Right atrium auricular region (tissue), 2 donors: ENCODE measurements at places on chromosomes 7 and 10. TPM values are rescaled to one million over a fixed set of nuclear protein-coding genes. Genes with fewer than 3 reads are reported as not detected.

DNA sequence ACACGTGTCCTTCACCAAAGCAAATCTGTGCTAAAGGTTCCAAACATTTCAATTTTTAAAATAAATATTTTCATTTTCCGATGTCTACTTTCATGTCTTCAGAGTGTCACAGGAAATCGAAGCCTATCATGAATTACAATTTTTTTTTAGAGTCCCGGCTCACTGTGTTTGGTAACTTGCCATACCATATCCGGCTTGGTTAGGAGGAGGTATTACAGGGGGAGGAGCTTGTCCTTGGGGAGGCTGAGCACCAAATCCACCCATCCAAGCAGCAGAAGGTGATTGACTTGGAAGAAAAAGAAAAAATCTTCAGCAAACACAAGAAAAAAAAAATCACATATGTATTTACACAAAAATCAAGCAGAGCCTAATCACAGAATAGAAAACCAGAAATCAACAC, 21.3 kb downstream of the TIAL1 start:
- no peak for DNase-seq

The PYROXD2 gene
- 1.8 TPM for total RNA-seq

DNA sequence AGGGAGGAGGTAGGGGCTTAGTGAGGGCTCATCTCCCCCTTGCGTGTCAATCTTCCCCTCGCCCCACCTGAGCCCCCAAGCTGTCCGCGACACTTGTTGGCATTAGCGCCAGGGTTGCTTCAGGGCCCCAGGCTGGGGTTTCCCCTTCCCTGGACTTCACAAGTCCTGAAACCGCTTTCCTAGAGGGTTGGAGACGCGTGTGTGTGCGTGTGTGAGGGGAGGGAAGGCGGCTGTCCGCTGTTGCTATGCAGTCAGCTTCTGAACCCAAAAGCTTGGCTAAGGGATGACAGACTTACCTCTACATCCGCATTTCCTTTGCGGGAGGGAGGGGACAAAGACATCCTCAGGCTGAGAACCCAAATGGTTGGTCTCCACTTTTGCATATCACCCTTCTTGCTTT, 803 bp downstream of the GOLGA7B start:
- DNase-seq = no peak

The GRM8 gene
- not detected for total RNA-seq

DNA sequence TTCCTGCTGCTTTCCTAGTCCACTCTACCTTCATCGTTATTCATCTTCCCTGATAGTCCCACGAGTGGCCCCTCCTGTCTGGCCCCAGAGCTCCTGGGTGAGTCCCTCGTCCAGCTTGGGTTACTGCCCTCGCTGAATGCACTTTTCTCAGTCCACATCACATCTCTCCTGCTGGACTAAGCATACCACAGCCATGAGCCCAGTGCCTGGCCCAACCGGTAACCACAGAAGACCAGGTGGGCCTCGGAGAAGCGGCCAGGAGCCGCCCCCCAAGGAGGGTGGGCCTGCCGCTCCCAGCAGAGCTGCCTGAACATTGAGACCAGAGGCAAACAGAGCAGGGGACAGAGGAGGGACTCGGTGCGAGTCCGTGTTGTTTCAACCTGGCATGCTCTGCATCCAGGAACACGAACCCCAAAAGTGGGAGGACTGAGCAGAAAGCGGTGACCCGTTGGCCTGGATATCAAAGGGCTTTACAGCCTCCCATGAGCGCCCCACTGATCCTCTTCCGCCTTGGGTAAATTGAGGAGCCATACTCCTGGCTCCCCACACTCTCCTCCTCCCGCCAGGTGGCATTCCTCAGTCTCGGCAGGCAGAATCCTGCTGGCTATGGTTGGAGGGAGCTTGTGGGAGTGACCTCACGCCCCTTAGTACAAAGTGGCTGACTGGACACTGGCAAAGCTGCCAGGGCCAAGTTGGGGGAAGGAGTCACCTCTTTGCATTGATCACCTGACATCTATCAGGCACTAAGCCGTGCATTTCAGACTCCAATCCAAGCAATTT, 13.3 kb downstream of the TMEM72 start:
- DNase-seq = no peak

DNA sequence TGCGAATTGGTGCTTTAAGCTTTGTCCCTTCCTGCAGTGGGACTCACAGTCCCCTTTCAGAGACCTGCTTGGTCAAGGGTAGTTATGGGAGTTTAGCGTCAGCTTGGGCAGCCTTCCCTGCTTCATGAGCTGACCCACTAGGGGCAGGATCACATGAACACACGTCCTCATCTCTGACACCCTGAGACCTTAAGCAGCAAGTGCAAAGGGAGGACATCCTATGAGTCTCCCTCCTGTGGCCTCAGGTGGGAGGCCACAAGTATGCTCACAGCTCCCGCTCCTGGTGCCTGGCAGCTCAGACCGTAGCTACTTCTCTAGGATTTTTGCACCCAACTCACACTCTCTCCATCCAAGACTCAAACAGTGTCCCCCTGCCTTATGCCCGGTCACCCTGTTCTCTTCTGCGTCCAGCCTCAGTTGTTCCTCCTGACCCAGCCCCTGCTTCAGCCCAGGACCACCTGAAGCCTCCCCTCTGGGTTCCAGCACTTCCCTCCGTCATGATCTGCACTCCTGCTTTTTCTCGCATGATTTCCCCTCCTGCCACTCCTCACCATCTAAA, 136.6 kb upstream of the FAM20C start:
- no peak for DNase-seq

The MRM2 gene
- 13.7 TPM for total RNA-seq

The GJC3 gene
- not detected for total RNA-seq

DNA sequence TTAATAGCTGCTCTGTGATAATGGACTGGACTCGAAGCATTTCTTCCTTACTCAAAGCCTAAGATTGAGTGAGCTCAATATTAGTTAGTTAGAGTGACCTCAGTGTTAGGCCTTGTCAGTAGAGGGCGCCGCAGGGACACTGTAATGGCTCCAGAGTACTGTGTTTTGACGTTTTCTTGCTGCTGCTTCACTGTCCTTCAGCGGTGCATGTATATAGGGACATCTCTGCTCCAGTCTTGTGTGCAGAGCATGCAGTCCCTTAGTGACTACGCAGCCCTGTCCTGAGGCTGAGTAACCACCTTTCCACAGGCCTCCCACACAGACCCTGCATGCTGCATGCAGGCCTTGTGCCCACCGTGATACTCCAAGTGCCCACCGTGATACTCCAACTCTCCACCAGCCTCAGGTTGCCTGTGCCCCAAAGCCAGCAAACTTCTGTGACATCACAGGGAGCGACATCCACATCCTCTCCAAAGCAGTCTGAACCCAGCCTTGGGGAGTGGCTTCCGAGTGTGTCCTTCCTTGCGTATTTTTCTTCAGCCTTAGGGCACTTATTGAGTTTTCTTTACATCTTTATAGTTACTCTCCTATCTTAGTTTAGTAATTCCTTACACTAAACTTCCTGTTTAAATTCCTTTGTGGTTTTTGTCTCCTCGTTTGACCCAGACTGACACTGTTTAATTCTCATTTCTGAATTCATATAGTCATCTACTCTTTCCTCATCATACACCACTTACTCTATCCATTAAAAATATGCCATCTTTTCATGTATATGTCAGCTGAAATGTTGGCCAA, 118.2 kb downstream of the JAZF1 start:
- peak; percentile 71 for DNase-seq

GRCh38 chr10:77844177-77844576, 82.4 kb downstream of the DLG5 start:
- DNase-seq = no peak

The SMURF1 gene
- total RNA-seq = 9.0 TPM

- DNase-seq = no peak
Observed at GRCh38 chr10:116215651-116216050, 57.4 kb downstream of the GFRA1 start.

The NEUROG3 gene
- not detected for total RNA-seq

- no peak for DNase-seq
Observed at GRCh38 chr7:128084896-128085608, 53.8 kb upstream of the LRRC4 start.

The CRCP gene
- 29.9 TPM for total RNA-seq

The SPDYE1 gene
- total RNA-seq = not detected

GRCh38 chr10:59311025-59311424, 51.3 kb downstream of the FAM13C start:
- DNase-seq = no peak

DNA sequence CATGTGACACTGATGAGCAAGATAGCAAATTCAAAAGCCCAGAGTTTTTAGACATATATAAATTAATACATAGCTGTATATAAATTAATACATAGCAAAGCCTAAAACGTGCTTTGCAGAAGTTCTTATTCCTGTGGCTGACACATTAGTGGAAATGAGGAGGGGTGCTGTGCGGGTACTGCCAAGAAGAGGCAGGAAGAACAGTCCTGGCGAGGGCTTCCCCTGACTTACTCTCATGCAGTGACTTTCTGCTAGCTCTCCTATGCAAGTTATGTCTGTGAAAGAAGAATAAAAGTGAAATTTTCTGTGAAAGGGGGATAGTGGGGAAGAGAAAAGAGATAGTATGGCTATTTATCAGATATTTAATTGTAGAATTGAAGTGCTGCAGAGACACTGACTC, 27.6 kb downstream of the TWIST1 start:
- no peak for DNase-seq

The ACTR3C gene
- 3.2 TPM for total RNA-seq

GRCh38 chr7:100901921-100902332, 6.2 kb upstream of the ACHE start:
- DNase-seq = no peak

The CEP55 gene
- total RNA-seq = 1.8 TPM

DNA sequence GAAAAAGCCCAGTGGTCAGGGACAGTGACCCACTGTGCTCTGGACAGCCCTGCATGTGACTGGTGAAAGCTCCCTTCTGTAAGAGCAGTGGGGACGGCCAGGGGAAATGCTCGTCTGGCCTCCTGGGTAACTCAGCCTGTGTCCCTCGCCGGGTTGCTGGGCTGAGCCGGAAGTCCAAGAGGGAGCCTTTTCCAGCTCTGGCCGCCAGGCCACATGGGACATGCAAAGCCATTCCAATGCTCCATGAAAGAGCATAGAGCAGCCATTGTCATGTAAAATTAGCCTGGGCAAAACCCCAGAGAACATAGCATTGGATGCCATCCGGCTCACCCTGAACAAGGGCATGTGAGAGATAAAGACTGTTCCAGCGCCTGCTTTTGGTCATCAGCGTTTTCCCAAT, 64.9 kb upstream of the ADRB1 start:
- DNase-seq = no peak

The NSUN5 gene
- total RNA-seq = 15.8 TPM

DNA sequence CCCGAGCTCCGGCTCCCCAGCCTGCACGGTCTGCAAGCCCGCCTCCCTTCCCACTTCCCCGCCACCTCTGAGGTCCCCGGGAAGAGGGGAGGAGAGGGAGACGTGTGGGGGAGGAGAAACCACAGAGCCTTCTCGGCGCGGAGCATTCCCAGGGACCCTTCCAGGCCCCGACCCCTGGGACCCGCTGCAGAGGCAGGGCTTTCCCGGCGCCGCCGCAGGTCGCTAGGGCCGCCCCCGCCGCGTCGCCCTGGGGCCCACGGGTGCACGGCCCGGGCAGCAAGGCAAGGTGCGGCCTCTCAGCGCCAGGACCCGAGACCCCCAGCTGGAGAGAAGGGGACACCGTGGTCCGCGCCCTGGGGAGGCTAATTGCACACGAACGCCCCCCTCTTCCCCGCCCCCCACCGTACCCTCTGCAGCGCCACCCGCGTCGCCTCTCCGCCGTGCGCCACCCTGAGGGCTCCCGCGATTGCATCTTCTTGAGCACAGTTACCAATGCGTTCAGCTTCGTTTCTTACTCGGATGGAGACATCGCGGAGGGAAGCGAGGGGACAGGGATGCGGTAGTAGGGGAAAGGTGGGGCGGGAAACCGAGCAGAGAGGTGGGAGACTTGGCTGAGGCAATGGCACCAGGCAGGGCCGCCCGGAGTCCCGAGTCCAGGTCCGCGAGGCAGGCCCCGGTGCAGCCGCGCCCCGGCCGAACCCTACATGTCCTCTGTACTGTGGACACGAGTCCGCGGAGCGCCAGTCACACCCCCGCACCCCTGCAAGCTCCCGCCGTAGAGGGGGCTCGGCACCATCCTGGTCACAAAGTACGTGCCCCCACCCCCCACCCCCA, 28.9 kb downstream of the SKIDA1 start:
- no peak for DNase-seq

The LRRN3 gene
- total RNA-seq = 66.7 TPM

GRCh38 chr7:72706521-72706920, 121.5 kb downstream of the TYW1B start:
- no peak for DNase-seq

GRCh38 chr10:126049759-126050700, 153.7 kb downstream of the FANK1 start:
- DNase-seq = no peak

GRCh38 chr10:15331461-15331860, 39.6 kb downstream of the FAM171A1 start:
- no peak for DNase-seq

The ZNF503 gene
- 8.9 TPM for total RNA-seq

GRCh38 chr10:32105782-32106382, 49.7 kb upstream of the KIF5B start:
- DNase-seq = no peak

- DNase-seq = no peak
Observed at GRCh38 chr10:75014516-75015230, 96.8 kb upstream of the SAMD8 start.

The SHH gene
- total RNA-seq = not detected

DNA sequence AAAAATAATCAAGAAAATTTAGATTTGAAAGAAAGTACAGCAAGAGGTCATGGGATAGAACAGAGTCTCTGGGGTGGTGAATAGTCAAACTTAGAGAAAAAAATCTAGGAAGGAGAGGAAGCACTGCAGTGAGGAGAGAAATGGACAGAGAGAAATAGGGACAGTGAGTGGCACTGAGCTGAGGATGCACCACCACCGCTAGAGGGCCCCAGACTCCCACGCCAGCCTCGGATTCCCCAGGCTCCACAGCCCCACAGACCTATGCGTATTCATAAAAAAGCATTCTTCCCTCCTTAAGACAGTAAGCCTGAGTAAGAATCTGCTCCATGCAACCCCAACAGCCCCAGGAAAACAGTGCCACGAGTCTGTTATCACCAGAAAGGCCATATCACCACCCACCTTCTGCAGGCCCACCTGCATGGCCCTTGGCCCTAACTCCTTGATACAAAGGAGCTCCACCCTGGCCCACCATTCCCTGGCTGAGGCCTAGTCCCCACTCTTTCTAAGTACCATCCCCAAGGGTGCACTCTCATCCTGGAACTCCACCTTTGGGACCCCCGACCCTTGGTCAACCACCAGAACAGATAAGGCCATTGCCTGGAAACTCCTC, 91.0 kb downstream of the ALOX5 start:
- DNase-seq = peak; percentile 74

DNA sequence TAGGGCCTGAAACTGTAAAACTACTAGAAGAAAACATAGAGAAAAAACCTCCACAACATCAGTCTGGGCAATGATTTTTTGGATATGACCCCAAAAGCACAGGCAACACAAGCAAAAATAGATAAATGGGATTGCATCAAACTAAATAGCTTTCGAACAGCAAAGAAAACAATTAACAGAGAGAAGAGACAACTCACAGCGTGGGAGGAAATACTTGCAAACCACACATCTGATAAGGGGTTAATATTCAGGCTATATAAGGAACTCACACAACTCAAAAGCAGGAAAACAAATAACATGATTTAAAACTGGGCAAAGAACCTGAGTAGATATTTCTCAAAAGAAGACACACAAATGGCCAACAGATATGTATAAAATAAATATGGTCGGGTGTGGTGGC, 7.7 kb upstream of the GSTK1 start:
- DNase-seq = no peak

GRCh38 chr10:32940321-32941301, 17.4 kb downstream of the ITGB1 start:
- DNase-seq = no peak
